ENCODE measurements at places on chromosomes 4 and X.

DNA sequence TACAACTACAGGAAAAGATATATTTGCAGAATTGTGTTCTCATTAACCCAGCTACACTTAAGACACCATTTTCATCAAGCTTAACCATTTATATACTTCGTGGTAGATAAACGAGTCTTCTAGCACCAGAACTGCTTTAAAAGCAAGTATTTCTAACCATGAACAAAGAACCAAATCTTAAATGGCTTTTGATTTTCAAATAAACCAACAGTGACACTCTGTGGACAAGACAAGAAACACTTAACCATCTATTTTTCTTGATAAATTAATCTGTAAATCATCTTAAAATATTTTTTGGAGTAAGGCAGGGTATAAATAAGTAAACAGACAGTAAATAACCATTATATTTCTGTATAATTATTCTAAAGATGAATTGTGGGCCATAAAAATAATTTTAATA is 10.2 kb downstream of the BEND2 start:
- no peak for DNase-seq

DNA sequence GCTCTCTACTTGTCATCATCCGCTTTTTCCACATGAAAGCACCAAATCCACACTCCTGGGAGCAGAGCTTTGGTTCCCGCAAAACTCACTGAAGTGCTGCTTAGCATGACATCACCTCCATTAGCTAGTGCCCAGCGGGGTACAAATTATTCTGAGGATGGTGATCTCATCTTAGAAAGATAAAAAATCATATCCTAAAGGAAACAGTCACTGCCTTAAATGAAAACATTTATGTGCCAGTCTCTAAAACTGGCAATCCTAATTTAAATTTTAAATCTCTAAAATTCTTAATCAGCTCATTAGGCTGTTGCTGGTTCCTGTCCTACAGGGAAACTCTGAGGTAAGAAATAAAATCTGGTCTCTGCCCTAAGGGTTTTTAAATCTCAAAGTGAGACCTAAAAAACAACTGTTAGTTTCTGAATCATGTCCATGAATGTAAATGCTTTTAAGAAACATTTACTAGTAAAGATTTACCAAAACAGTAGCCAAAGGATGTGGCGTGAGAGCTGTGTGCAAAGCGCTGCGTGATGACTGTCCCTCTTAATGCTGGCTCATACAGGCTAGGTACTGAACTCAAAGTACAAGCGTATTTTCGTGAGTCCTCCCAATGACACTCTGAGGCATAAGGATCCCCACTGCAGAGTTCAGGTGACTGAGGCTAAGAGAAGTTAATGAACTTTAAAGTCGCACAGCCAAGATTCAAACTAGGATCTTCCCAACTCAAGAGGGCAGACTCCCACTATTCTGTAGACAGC is 4.5 kb downstream of the CASP3 start:
- DNase-seq, result no peak

DNA sequence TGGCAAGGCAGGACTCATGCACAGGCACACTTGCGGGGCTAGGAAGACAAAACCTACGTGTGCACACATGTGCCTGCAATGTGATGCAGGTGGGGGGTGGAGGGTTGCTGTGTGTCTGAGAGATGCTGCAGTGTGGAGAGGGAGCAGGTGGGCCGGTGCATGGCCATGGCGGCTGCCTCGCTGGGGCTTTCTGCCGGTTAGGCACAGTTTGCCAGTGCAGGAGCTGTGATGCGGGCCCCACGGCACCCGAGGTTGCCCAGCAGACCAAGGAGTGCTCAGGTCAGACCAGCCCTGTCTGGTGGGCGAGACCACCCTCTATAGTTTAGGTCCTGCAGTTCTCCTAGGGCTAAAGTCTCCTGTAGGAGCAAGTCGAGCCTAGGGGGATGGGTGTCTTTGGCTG is 4.4 kb upstream of the AFM start:
- DNase-seq, result no peak

- no peak for DNase-seq
Measured at GRCh38 chr4:175776217-175776616, 35.8 kb downstream of the GPM6A start.

GRCh38 chrX:30153881-30154260 is 61.5 kb upstream of the MAGEB2 start:
- no peak for DNase-seq

- no peak for DNase-seq
Measured at GRCh38 chrX:39757971-39758370, 339.8 kb downstream of the BCOR start.

DNA sequence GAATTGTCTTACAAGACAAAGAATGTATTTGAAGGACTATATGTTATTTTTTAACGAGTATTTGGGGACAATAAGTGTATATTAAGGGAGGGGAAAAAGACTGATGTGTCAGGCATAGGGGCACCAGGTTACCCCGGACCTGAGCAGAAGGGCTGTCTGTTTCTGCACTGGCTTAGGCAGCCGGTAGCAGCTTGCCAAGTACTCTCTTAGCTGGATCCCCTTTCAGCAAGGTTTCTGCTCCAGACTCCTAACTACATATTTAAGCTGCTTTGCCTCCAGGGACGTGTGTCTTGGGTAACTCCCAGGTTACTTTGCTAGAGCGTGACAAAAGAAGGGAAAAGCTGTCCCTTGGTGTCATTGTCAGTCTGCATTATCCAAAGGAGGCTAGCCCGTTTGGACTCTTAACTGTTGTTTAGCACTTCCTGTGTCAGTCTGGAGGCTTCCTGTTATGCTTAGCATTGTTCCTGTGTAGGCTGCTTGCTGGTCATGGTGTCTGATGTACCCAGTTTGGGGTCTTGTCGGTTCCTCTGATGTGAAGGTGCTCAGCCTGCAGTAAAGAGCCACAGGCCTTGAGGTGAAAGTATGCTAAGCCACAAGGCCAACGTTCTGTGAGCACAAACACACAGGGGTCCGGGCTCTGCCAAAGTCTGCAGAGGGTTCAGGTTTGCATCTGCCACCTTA is 11.6 kb downstream of the CXCR3 start:
- DNase-seq, result no peak

GRCh38 chrX:46204721-46205422 is 340.3 kb downstream of the ZNF674 start:
- DNase-seq, result no peak

- DNase-seq, result no peak
Measured at GRCh38 chrX:109774706-109775105, 41.6 kb upstream of the ACSL4 start.

GRCh38 chrX:10280071-10280470 is 123.3 kb downstream of the CLCN4 start:
- DNase-seq, result no peak

DNA sequence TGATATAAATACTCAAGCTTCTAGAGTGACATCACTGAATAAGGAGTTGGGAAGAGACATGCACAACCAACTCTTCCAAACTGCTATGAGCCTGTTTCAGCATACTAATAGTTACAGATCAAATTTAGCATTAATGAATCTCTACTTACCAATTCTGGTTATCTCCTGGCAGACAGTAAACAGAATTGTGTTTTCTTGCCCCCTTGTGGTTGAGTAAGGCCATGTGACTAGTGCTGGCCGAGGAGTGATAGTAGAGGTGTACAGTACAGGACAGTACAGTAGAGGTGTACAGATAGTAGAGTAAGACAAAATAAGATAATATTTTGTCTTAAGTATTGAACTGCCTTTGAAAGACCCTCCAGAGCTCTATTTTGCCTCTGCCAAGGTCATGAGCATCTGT is 681.4 kb downstream of the GABRG1 start:
- DNase-seq, result no peak

- no peak for DNase-seq
Measured at GRCh38 chr4:34112573-34112972, 2131.7 kb downstream of the ARAP2 start.

DNA sequence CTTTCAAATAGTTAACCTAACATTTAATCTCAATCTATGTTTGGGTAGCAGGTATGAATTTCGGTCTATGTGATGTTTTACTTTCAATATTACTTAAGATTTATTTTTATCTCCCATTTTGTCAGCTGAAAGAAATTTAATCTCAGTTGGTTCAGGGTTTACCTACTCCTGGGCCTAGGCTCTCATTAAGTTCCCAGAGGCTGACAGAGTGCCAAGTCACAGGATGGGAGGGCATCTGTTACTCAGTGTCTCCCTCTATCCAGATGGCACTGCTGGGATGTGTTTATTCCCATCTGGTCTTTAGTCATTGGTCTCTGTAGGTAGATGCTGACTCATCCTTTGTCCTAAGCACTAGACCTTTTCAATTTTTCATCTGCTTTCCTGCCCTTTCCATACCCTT is 129.4 kb upstream of the ARSJ start:
- no peak for DNase-seq

DNA sequence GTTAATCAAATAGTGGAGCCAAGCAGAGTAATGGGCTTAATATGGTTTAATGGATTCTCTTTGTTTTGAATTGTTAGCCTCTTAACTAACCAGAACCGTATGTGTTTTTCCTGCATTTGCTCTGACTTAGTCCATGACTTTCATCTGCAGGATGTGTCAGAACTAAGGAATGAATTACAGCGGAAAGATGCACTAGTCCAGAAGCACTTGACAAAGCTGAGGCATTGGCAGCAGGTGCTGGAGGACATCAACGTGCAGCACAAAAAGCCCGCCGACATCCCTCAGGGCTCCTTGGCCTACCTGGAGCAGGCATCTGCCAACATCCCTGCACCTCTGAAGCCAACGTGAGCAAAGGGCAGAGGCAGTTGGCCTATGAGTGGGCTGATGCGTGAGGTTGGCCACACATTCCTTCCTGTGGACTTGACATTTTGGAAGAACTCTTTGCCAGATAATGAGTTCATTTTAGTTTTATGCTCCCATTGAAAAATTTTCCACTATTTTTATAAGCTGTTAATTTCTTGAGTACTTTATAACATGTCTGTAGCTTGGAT is 9.1 kb downstream of the MED28 start:
- no peak for DNase-seq

- DNase-seq, result peak; percentile 75
Measured at GRCh38 chrX:150772150-150772970, 79.2 kb downstream of the MTMR1 start.
